ENCODE measurements at places on chromosomes 11 and 22.

GRCh38 chr11:95429376-95429907, 198.4 kb upstream of the SESN3 start:
- no peak for DNase-seq

- DNase-seq: no peak
Measured at GRCh38 chr11:100229086-100229485, 458.0 kb upstream of the ARHGAP42 start.

- no peak for DNase-seq
Measured at GRCh38 chr11:115893461-115894099, 389.4 kb upstream of the CADM1 start.

- DNase-seq: no peak
Measured at GRCh38 chr11:79152511-79152910, 288.3 kb downstream of the TENM4 start.

DNA sequence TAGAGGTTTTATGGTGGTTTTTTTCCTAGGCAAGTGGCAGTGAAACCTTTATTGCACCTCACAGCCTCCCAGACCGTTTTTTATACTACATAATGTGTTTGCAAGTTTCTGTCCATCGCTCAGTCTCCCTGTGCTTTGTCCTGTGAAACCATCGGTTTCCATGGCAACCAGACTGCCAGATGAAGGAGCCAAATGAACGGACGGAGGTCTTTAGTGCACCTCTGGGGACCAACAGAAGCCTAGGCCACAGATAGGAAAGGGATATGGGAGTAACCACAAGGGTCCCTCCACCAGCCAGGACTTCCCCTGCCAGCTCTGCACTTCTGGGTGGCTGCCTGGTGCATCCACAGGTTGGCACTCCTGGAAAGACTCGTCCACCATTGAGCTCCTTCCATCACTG, 165.0 kb downstream of the CHST1 start:
- no peak for DNase-seq

DNA sequence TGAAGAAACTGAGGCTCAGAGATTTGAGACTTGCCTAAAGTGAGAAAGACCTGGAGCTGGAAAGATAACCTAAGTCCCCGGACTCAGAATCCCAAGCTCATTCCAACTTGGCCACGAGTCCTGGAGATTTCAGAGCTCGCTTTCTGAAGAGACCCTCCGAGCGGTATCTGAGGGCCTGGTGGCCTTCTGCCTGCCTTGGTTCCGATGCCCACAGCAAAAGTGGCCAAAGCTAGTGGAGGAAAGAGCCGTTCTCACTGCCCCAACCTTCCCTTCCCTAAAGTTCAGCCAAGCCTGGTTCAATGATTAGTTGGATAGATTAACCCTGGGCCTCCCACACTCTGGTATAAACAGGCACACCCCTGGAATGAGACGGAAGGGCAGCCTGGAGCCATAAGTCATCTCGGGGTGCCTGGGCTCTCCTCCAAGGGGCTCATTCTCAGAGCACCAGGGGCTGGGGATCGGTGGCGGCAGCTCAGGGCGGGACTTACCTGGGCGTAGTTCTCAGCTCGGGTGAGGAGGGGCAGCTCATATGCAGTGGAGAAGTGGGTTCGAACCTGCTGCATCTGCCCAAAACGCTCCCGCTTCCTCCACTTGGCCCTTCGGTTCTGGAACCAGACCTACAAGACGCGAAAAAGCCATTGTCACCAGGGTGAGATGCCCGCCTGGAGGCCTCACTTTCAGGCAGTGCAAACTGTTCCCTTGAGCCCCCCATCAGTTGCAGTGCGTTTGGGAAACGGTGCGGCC, 42.8 kb downstream of the ALX4 start:
- DNase-seq: no peak

GRCh38 chr11:131486937-131487635, 116.7 kb downstream of the NTM start:
- DNase-seq: no peak

DNA sequence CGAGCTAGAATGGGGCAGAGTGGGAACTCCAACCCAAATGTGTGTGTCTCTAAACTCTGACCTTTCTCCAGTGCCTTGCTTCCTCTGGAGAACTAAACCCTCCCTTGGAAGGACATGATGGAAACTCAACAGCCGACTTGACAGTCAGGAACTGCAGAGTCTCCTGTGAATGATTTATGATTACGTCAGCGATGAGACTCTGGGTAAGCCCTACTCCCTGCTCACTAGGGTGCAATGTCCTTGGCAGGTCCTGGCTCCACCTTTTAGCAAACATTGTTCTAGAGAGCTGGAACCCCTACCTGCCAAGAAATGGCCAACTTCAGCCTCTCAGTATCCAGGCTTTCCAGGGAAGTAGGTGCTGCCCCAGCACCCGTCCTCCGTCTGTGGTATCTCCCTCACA, 96.1 kb upstream of the CD82 start:
- DNase-seq: no peak

DNA sequence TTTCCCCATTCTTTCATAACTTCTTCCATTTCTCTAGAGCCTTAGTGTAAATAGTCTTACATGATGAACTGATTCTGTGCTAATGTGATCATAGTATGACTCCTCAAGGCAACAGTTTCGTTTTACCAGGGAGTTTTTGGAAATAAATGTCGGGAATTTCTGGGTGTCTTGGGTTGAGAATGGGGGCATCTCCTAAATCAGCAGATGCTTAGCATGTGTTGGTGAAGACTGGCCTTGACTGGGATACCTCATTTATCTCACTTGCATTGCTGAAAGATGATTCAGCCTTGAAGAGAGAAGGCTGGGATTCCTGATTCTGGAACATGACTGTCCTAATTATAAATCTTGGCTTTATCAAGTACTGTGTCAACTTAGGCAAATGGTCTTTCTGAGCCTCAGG, 115.7 kb upstream of the C11orf87 start:
- DNase-seq: no peak

DNA sequence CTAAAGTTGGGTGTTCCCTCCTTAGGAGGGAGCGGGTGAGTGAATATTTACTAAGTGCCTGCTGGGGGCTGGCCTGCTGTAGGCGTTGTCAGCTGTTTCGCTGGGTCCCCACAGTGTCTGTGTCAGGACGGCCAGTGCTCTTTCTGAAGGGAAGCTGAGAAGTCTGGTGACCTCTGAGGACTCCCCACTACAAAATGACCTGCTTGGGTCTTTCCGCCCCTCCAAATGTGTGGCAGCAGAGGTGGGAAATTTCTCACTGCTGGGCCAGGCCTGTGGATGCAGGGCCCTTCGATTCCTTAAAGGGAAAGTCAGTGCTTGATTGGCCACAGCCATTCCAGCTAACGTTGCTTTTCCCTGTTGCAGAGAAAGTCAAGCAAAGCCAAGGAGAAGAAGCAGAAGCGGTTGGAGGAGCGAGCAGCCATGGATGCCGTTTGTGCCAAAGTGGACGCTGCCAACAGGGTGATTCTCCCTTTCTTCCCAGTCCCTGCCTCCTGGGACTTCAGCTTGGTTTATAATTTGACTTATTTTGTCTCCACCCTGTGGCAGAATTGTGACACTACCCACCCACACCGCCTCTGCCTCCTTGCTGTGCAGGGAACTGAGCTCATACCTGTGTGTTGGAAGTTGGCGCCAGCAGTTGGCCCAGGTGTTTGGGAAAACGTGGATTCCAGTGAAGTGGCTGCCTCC, 6.8 kb downstream of the NAA40 start:
- peak; percentile 52 for DNase-seq

DNA sequence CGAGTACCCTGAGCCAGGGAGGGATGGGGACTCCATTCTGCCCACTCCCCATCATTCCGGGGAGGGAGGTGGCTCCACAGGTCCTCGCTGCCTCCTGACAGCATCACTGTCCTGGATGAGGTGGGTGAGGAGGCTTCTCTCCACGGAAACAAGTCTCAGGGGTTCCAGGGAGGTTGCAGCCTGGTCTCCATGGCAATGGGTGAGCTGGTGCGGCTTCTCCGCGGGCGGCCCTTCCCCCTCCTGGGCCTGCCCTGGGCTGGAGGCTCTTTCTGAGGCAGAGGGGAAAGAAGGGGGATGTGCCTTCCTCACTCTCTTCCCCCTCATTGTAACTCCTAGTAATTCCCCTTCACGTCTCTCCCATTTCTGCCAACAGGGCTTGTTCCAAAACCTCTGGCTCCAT, 37.1 kb upstream of the PARVG start:
- no peak for DNase-seq

- no peak for DNase-seq
Measured at GRCh38 chr11:3879216-3879966, 23.9 kb downstream of the STIM1 start.

- no peak for DNase-seq
Measured at GRCh38 chr22:42548597-42549330, 5.0 kb upstream of the SERHL2 start.
